ENCODE measurements at places on chromosomes 11 and 22.

DNA sequence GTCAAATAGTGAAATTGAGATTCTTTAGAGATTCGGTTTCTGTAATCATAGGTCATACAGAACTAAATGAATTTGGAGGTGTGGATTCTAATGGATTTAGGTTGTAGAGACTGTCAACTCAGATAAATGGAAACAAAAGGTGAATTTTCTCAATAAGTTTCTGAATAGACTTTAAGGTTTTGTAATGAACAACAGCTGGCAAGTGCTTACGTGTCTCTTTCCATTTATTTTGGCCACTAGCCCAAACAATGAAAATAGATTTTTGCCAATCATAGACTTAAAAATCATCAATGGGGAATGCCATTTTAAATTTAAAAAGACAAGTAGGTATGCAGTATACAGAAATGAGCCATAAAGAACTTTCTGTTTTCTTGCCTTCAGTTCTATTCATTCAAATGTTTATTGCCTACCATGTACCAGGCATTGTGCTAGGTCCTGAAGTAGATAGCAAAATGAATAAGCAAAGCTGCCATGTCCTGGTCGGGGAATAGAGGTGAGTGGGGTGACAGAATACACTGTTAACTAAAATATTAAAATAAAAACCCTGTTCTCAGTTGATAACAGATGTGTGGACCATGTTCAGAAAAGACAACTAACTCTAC lies 16.9 kb upstream of the TMEM135 start:
- DNase-seq: no peak

DNA sequence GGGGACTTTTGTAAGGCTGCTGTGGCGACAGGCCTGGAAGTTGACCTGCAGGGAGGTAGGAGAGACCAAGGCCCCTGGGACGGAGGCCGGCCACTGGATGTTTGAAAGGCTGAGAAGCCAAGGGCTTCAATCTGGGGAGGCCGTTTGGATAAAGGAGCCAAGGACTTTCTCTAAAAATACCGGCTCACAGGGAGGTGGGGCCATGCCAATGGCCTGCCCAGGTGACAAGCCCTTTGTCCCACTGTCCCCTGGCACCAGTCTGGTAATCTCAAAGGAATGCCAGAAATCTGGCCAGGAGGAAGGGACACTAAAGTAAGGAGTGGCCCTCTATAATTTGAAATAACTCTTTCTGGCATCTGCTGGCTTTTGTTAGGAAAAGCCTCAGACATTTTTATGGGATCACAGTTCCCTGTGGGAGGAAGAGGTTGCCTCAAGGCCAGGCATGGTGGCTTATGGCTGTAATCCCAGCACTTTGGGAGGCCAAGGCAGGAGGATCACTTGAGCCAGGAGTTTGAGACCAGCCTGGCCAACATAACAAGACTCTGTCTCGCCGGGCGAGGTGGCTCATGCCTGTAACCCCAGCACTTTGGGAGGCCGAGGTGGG lies 1.9 kb upstream of the CHKA start:
- no peak for DNase-seq

DNA sequence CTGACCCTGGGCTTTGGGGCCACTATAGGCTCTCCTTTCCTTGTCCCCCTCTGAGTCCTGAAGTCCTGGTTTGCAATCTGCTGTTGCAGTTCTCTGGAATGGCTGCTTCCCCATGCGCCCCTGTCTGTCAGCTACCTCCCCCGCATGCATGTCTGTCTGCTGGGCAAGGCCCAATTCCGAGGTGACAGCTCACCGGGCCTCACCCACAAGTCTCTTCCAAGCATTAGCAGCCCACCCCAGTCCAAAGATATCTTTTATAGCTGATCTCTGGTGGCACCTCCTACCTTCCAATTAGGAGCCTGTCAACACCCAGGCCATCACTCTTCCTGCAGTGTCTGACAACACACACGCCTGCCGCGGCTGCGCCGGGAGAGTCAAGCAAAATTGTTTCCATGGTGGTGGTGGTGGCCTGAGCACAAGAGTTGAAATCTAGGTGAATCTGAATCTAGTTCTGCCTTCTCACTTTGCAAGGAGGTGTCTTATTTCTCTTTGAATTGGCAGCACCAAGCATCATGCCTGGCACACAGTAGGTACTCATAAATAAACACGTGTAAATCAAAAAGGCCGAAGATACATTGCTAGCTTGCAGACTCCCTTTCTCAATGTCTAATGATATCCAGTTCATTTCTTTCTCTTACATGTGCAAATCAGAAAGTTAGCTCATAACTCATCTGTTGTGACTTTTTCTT lies 1.2 kb upstream of the LMO2 start:
- no peak for DNase-seq

DNA sequence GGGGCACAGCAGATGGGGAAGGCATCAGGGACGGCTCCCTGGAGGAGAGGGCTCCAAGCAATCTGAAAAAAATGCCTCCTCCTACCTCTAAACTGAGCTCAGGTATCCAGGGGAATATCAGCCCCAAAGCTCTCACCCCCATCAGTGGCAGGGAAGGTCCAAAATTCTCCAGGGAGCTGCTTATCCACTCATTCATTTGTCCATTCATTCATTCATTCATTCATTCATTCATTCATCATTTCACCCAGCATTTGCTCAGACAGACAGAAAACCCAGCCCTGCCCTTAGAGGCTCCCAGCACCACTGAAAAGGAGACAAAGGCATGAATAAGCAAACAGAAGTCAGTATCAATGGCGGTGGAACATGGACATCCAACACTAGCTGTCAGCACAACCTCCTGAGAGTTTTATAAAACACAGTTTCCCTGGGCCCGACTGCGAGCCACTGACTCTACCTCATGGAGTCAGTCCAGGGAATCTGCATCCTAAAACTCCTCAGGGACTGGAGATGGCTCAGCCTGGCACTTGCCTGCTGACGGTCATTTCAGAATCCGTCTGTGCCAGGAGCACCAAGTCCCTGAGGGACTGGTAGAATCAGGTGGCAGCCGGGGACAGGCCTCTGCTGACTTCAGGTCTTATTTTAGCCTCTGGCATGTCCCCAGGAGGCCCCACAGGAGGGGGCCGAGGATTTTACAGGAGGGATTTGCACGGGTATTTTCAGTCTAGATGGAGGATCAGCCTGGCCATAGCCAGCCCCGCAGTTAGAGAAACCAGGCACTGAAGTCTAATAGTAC lies 164.6 kb downstream of the MN1 start:
- DNase-seq: no peak
